ENCODE measurements at places on chromosomes 12 and 14.

DNA sequence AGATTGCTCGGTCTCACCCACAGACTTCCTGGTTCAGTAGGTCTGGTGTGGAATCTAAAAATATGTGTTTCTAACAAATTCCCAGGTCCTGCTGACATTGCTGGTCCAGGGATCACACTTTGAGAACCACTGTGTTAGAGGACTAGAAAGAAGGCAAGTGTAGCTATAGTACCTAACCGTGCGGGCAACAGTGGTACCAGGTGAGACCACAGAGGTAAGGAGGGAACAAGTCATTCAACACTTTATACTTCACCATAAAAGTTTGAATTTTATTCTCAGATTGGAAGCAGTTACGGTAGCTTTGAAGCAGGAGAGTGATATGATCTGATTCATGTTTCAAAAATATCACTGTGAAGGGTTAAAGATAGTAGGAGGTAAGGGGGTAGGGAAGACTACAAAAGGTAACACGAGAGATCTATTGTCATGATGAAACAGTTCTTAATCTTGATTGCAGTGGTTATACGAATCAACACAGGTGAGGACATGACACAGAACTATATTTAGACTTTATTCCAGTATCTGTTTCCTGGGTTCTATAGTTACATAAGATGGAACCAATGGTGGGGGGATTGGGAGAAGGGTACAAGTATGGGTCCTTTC lies 73.5 kb downstream of the CDK17 start:
- no peak for DNase-seq

DNA sequence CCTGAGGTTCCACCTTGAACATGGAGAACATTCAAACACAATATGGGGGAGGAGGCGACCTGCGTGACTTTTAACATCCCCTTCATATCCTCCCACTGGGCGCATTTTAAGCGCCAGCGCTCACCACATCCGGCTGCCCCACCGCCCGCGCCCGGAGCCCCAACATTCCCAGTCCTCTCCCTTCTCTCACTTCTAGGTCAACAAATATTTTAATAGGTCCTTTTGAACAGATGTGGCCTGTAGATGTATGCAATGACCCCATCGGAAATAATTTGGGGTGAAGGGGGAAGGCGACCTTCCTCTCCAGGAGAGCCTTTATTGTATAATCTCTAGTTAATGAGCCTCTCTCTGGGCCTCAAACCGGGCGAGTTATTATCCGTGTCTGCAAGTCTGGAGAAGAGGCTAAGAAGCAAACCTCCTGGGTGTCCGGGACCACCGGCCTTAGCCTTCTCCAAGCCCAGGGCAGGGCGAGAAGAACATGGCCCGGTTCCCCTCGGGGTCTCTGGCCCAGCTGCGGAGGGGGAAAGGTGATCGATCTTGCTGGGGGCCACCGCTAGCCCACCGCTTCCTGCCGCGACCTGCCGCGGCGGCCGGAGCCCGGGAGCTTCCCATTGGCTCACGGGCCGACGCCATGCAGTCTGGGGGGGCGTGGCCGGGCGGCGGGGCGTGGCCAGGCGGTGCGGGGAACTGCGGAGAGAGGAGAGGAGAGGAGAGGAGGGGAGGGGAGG lies 83.2 kb upstream of the HMGA2 start:
- DNase-seq = peak; percentile 65

- no peak for DNase-seq
These were observed 26.9 kb downstream of the GLT1D1 start for GRCh38 chr12:128879898-128880764.

DNA sequence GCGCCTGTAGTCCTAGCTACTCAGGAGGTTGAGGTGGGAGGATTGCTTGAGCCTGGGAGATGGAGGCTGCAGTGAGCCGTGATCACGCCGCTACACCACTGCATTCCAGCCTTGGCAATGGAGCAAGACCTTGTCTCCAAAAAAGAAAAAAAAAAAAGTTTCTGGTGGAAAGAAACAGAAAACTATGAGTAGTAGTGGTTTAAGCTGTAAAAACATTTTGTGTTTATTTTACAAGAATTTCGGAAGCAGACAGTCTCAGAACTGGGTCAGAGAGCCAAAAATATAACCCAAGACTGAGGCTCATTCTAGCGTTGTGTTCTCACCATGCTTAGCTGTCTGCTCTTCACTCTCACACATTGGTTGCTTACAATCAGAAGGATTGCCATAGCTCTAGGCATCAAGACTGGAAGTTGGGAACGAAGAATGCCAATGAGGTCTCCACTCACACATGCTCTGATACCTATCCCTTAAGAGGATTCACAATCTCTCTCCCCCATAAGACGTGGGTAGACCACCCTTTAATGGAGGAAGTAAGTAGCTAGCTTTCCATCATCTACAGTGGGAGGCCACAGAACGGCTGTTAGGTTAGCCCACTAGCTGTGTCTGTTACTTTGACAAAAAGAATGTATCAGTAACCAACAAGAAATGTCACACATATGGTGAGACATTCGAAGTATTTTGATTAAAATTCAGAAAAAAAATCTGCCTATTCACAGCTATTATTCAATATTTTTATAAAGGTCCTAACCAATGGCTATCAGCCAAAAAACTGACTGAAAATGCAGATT lies 117.6 kb upstream of the RASSF8 start:
- no peak for DNase-seq

DNA sequence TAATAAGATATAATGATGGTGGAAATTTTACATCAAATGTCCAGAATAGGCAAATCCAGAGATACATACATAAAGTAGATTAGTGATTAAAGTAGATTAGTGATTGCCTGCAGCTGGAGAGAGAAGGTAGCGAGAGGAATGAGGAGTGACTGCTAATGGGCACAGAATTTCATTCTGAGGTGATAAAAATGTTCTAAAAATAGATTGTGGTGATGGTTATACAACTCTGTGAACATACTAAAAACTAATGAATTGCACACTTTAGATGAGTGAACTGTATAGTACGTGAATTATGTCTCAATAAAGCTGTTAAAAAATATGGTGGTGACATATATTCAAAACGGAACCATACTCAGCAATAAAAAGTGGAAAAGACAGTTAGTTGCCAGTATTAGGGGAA lies 41.7 kb downstream of the PPP2R5E start:
- DNase-seq = no peak

- DNase-seq = no peak
These were observed 35.8 kb downstream of the SPATA7 start for GRCh38 chr14:88421286-88421685.

DNA sequence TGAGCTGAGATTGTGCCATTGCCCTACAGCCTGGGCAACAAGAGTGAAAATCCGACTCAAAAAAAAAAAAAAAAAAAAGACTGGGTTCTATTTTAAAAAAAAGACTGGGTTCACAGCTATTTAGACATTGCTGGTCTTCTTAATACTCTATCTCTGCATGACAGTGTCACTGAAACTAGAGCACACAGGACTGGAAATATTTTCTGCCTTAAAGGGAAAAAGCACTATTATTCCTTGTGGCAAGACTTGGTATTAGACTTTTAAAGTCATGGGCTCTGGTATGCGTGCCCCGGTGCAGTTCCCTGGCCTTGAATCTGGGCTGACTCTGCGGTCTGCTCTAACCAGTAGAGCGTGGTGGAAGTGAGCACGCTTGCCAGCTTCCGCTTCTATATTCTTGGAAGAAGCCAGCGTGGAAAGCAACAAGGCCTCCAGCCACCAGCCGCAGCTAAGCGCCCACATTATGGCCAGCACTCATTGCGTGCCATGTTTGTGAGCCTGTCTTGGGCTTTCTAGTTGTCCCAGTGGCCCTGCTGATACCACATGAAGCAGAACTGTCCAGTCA lies 31.3 kb downstream of the PRKAB1 start:
- DNase-seq = no peak

- no peak for DNase-seq
These were observed 3.7 kb upstream of the BEGAIN start for GRCh38 chr14:100590726-100591452.

GRCh38 chr14:58244556-58245387 lies at the start of gene PSMA3:
Gene PSMA3 (plus strand): TSS chr14:58244843. CDS start chr14:58244921, 78 bp downstream.
- peak; percentile 98 for DNase-seq

GRCh38 chr14:70780396-70781075 lies 28.8 kb downstream of the MAP3K9 start:
- DNase-seq = no peak

- no peak for DNase-seq
These were observed 5.0 kb upstream of the MGP start for GRCh38 chr12:14890701-14891100.

GRCh38 chr12:51822956-51823355 lies 25.6 kb downstream of the FIGNL2 start:
- peak; percentile 68 for DNase-seq

DNA sequence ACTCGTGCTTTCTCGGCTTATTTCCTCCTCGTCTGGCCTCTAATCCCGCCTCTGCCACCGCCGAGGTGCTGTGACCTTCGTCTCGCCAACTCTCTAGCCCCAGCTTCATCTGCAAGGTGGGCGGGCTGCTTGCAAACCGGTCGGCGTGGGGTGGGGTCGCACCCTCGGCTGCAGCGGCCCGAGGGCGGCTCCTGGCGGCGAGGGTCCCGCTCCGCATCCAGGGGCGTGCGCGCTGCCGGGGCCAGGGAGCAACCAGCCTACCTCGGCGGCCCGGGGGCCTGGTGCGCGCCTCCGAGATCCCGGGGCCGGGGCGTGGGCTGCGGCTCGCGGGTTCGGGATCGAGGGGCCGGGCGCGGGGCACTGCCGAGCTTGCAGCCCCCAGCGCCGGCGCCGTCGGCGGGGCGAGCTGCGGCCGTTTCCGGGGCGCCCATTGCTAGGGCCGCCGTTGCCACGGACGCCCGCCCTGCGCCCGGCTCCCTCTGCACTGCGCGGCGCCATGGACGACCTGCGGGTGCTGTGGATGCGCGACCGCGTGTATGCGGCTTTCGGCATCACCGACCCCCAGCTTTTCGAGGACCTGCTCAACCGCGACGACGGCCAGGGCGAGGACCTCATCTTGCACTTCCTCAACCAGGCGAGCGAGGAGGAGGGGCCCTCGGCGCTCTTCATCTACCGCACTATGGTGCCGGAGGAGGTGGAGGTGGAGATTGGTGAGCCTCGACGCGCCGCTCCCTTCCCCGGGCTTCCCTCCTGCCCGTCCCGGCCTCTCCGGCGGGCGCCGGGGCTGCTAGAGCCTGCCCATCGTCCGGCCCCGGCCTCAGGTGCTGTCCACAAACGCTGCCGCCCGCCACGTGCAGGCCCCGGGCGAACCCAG lies at the start of gene DNAH10:
Gene DNAH10, plus strand, starts transcription at position 461 of the 874 bp plus-strand sequence. Its CDS starts 36 bp downstream, at position 497.
- DNase-seq = peak; percentile 74

GRCh38 chr14:92425101-92425500 lies 88.5 kb upstream of the RIN3 start:
- DNase-seq = no peak

GRCh38 chr12:67842124-67842523 lies 147.1 kb upstream of the IFNG-AS1 start:
- DNase-seq = no peak

DNA sequence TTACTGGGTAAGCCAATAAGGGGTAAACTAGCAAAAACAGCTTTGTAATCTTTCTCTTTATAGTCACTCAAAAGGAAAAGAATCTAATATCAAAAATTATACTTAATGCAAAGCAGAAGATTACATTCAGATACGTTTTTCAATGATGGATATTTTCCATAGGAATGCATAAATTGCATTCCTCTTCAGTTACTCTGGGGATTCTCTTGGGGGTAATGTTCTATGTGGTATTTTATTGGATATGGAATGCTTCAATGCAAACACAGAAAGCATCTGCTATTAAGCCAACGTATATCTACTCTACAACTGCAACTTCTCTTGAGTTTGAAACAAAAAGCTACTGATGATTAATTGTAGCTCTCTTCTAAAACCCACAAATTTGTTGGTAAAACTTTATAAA lies 106.0 kb downstream of the SLC41A2 start:
- no peak for DNase-seq

DNA sequence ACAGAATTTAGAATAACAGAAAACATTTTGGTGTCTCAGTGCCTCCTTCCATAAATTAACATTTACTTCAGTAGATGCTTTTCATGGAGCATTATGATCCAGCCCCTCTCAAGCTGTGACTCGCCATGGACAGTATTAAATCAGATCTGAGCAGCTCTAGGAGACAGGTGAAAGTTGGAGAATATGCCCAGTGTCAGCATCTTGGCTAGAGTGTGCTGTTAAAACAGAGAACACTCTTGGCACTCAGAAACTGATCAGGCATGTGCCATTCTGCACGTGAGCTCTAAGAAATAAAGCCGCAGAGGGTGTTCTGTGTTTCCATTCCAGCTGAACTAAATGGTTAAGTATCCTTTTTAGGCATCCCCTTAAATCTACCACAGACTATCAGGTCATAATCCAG lies 68.0 kb downstream of the DIP2B start:
- no peak for DNase-seq

- DNase-seq = no peak
These were observed 263.9 kb downstream of the LRIG3 start for GRCh38 chr12:58656254-58657009.

GRCh38 chr12:132319991-132320570 lies 9.3 kb downstream of the GALNT9 start:
- no peak for DNase-seq

DNA sequence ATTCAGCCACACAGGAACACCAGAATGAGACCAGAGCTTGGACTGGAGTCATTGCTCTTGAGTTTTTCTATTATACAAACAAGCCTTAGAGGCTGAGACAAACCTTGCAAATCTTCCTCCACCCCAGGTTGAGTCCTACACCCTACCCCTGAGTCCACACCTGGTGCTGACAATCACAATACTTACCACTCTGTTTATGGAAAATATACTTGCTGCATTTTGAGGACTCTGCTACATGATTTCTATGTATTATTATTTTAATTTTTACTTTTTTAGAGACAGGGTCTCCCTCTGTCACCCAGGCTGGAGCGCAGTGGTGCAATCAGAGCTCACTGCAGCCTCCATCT lies 101.4 kb downstream of the EGLN3 start:
- no peak for DNase-seq

- DNase-seq = peak; percentile 97
These were observed 834 bp downstream of the RASSF8 start for GRCh38 chr12:25959071-25959961.

GRCh38 chr12:123029550-123029949 lies 49.1 kb downstream of the ARL6IP4 start:
- no peak for DNase-seq

- DNase-seq = no peak
These were observed 21.8 kb downstream of the WDHD1 start for GRCh38 chr14:55005071-55005470.

- no peak for DNase-seq
These were observed 4.5 kb downstream of the USP30 start for GRCh38 chr12:109056891-109057290.

DNA sequence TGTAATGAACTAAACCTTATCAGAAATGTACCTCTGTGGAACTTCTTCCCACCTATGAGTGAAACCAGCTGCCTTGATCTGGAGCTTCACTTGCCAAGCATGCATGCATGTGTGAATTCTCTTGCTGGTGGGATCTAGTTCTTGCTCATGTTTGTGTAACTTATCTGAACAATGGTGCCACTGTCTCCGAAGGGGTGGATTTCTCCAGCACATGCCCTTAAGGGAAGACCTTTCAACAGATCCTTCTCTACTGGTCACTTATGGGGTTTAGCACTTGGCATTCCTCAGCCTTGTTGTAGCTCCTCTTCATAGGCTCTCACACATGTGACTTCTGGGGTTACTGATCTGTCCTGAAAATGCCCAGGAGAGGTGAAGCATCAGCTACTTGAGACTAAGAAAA lies 25.0 kb downstream of the SMOC1 start:
- DNase-seq = no peak
